ENCODE measurements at places on chromosomes 2 and 18. TPM values are rescaled to one million over a fixed set of nuclear protein-coding genes. Genes with fewer than 3 reads are reported as not detected.

The SERPINB3 gene
- total RNA-seq = not detected

The GATA6 gene
- 1.4 TPM for total RNA-seq

The GAREM1 gene
- 3.0 TPM for total RNA-seq

The DLX1 gene
- total RNA-seq = not detected

The UGT1A8 gene
- total RNA-seq = not detected

The CCDC178 gene
- total RNA-seq = not detected

The POTEJ gene
- total RNA-seq = not detected

The REG3G gene
- total RNA-seq = not detected

The C2orf15 gene
- total RNA-seq = 0.11 TPM

The CABYR gene
- 4.8 TPM for total RNA-seq

The GNLY gene
- total RNA-seq = not detected

The ALPG gene
- not detected for total RNA-seq

The FAM237A gene
- not detected for total RNA-seq
